ENCODE measurements at places on chromosomes 13 and 19.
A peak's percentile ranks its signal among the peaks of the same experiment; 100 is the strongest.

DNA sequence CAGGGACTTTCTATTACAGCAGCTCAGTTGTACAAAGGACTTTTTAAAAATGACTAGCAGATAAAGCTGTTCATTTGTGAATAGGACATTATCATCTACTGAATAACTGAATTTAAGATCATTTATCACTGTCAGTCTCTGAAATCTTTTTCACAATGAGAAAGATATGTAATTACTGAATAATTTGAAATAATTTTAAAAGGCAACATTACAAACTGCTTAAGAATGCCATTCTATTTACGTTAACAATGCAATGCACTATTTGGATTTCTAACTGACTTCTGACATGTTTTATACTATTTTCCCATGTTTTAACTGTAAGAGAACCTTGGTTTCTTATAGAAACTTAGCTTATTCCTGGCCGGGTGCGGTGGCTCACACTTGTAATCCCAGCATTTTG lies 2033.0 kb upstream of the PCDH20 start:
- DNase-seq: no peak

- DNase-seq: no peak
These were observed 66.2 kb upstream of the GPR183 start for GRCh38 chr13:99373436-99373835.

- peak; percentile 16 for DNase-seq
These were observed 82.3 kb upstream of the C1QTNF9B start for GRCh38 chr13:23979361-23980159.

GRCh38 chr13:109517517-109517916 lies 268.9 kb downstream of the IRS2 start:
- no peak for DNase-seq

- DNase-seq: no peak
These were observed 19.8 kb downstream of the MAST3 start for GRCh38 chr19:18117364-18117691.

DNA sequence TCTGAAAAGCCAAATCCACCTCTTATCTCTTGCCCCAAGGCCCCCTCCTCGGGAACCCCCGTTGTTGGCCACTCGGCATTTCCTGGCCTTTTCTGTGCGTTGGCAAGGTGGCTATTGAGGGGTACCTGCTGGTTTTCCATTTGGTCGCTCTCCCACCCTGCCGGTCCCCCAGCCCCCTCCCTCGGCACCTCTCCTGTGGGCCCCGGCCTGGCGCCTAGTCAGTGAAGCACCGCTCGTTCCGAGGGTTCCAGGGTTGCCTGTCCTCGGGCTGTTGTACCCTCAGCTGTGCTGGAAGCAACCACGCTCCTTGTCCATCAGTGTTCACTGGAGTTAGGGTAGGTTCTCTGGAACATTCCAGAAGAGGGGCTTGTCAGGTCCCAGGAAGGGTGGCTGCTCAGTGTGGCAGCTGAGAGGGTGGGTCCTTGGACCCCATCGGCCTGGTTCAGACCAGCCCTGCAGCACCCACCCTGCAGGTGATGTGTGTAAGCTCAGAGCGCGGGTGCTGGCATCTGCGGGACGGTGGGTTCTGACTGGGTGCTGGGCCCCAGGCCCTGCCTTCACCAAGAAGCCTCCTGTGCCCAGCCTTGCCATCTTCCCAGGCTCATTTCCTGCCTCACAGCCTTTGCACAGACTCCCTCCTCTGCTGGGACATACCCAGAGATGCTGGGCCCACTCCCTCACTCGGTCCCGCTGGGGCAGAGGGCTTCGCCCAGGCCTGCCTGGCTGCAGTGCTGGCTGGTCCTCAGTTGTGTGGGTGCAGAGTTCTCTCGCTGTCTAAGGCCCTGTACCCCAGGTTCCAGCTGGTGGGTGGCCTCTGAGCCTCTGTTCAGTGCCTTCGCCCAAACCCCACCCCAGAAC lies 21.3 kb downstream of the NKPD1 start:
- no peak for DNase-seq

GRCh38 chr19:6006896-6007295 lies 29.0 kb upstream of the RANBP3 start:
- DNase-seq: no peak

DNA sequence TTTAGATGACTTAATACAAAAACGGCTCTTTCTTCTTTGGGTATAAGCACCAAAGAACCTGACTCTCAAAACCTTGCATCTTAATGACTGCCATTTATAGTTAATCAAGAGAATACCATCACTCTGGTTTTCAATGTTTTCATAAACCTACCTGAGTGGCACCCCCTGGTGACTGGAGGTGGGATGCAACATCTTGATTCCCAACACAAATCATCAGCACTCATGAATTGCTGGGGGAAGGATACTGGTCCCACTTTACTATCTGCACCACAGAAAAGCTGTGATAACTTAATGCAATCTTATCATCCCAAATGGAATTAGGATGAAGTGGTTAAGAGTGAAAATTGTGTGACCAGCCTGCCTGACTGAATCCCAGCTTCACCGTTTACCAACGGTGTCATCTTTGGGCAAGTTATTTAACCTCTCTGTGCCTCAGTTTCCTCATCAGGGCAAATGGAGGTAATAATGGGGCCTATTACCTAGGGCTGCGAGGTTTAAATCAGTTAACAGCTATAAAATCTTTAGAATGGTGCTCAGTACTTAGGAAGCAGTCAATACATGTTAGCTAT lies 366.4 kb downstream of the KLF12 start:
- DNase-seq: no peak

- DNase-seq: no peak
These were observed 2.6 kb downstream of the VMAC start for GRCh38 chr19:5907241-5907640.

DNA sequence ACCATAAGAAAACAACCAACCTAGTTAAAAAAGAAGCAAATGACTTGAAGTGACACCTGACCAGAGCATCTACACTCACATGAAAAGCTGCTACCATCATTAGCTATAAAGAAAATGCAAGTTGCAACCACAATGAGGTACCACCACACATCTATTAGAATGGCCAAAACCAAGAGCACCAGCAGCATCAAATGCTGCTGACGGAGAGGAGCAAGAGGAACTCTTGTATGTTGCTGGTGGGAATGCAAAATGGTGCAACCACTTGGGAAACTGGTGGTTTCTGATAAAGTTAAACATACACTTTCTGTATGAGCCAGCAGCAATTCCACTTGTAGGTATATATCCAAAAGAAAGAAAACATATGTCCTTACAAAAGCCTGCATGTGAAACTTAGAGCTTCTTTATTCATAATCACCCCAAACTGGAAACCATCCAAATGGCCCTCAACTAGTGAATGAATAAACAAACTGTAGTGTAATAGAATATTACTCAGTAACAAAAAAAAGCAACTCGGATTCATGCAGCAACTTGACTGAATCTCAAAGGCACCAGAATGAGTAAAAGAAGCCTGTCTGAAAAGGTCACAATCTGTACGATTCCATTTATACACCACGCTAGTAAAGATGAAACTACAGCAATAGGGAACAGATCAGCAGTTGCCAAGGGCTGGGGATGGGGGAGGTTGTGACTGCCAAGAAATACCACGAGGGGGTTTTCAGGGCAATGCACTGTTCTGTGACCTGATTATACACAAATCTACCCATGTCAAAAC lies 60.9 kb upstream of the RANBP3 start:
- DNase-seq: peak; percentile 53

- DNase-seq: no peak
These were observed 24.2 kb downstream of the NEK5 start for GRCh38 chr13:52104624-52105023.

- DNase-seq: no peak
These were observed 46.8 kb downstream of the LATS2 start for GRCh38 chr13:21014502-21015170.

GRCh38 chr13:111540486-111540885 lies 220.0 kb downstream of the TEX29 start:
- DNase-seq: no peak

DNA sequence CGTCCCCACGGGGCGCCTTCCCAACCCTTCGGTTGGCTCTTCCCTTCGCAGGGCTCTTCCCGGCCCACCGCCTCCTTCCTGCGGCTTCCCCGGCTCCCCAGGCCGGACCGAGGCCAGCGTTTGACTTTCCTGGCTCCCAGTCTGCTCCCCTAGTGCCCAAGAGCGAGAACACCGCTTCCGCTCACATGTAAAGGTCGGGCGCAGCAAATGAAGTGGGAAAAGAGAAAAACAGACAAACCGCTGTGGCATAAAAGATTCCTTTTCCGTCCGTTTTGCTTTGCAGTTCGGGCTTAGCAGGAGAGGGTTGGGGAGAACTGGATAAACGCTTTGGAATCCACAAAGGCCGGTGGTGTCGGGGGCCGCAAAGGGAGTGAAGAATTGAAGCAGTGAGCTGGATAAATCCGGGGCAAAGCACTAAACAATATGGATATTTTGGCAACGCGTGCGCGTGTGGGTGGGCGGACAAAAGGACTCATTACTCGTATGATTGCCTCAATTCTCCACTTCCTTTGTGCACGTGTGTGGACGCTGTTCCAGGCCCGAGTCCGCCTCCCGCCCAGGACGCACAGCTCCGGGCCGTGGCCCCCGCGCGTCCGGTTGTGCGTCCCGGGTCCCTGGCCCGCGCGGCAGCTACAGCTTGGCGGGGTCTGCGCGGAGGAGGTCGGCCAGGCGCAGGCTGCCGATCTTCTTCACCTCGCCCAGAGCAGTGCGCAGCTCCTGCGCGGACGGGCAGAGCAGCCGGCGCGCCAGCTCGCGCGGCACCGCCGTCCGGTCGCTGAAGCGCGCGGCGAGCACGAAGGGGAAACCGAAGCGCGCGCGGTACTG lies 8.6 kb upstream of the CDX2 start:
- DNase-seq: no peak

GRCh38 chr13:91792054-91792453 lies 393.6 kb downstream of the GPC5 start:
- DNase-seq: no peak

GRCh38 chr13:25463496-25463895 lies 91.7 kb downstream of the ATP8A2 start:
- no peak for DNase-seq

DNA sequence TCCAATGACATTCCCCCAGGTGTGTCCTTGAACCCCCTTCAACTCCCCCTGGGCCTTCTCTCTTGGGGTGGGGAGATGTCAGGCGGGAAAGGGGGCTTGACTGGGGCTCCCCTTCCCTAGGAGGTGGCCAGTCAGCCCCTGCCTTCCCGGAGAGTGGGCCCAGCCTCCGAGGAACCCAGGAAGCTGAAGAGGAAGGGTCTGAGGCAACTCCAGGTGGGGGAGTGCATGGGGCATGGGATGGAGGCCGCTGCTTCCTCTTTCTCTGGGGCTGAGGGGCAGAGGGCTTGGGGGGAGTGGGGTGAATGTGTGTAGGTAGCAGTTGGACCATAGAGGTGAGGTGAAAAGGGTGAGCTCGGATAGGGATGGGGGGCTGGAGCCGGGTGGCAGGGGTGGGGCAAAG lies 2.7 kb upstream of the INAFM1 start:
- DNase-seq: no peak

- no peak for DNase-seq
These were observed 262.8 kb upstream of the RFC3 start for GRCh38 chr13:33554919-33555791.

GRCh38 chr19:35122687-35123551 lies 7.3 kb downstream of the FXYD3 start:
- DNase-seq: no peak

DNA sequence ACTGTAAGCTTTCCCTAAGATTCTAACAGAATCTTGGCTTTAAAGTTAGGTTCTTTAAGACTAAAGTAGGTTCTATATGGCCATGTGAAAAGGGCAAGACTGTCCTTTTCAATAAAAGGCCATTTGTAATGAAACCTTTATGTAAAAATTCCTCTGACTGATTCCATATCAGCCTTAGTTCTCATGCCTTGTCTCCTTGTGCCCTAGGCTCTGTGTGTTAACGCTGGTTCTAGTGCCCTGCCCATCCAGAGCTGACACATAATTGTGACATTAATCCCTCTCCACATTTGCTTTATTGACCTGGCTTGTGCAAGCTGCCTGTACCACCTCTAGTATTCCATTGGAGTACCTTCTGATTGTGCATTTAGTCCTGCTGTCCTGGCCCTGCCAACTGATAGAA lies 28.2 kb downstream of the CYSLTR2 start:
- DNase-seq: no peak

GRCh38 chr13:99356262-99357091 lies 49.3 kb upstream of the GPR183 start:
- DNase-seq: no peak

GRCh38 chr19:35641515-35642151 lies at the start of gene ETV2:
TSS of gene ETV2 (plus strand) at chr19:35641745. CDS start at chr19:35642461, 716 bp downstream.
- DNase-seq: peak; percentile 33

DNA sequence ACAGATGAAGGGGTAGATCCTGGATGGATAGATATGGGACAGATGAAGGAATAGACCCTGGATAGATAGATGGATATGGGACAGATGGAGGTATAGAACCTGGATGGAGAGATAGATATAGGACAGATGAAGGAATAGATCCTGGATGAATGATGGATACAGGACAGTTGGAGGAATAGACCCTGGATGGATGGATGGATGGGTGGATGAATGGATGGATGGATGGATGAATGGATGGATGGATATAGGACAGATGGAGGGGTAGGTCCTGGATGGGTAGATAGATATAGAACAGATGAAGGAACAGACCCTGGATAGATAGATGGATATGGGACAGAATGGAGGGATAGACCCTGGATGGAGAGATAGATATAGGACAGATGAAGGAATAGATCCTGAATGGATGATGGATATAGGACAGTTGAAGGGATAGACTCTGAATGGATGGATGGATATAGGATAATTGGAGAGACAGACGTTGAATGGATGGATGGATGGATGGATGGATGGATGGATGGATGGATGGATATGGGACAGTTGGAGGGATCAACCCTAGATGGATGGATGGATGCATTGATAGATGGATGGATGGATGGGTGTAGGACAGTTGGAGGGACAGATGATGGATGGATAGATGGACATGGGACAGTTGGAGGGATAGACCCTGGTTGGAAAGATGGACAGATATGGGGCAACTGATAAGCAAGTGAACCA lies 23.3 kb upstream of the EMP3 start:
- no peak for DNase-seq

GRCh38 chr13:112225429-112226090 lies 150.6 kb upstream of the SPACA7 start:
- DNase-seq: no peak

DNA sequence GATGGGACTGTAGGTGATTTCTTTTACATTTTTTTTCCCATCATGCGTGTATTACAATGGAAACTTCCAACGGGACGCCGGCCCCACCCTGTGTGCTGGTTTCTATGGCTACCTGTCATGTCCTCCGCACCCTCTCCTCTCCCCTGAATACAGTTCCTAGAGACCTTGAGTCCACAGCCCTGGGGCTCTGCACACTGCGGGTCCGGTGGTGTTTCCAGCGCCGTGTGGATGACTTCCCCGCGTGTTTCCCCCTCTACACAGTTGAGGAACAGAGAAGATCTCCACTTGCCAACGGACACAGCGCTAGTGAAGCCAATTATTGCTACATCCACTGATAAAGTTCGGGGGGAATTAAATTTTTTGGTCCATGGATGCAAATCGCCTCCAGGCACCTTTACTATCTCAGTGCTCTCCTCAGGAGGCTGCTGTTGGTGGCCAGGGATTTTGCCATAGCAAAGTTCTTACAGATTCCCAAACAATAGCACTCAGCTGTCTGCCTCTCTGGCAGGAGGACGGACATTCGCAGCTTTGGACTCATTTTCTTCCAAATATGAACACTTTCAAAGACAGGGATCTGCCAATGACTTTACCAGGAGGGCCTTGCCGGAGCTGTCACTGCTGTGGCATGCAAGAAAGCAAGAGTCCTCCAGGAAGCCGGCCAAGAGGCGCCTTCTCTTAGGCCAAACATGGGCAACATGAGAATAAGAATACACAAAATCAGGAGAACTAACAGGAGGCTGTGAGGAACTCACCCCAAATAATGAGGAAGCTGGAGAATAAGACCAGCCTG lies 39.3 kb upstream of the GAS6 start:
- no peak for DNase-seq

GRCh38 chr13:98922306-98922705 lies 55.6 kb downstream of the DOCK9 start:
- DNase-seq: no peak

All from stimulated activated CD8-positive, alpha-beta memory T cell treated with anti-CD3 and anti-CD28 coated beads, Interleukin-15, amount 100 ng/mL, for 48 hours (primary cell).